Urinary bladder (tissue), 4 donors: ENCODE measurements at places on chromosomes 12 and 14. TPM values are rescaled to one million over a fixed set of nuclear protein-coding genes. Genes with fewer than 3 reads are reported as not detected.

Gene CCDC38
- total RNA-seq: not detected

Gene IL23A
- total RNA-seq: not detected

Gene SPIC
- total RNA-seq: 0.42 TPM

Gene CLEC4C
- not detected for total RNA-seq

Gene GPR137C
- 14.0 TPM for total RNA-seq

Gene MAP1LC3B2
- not detected for total RNA-seq

Gene TEX22
- 0.11 TPM for total RNA-seq

Gene C1S
- total RNA-seq: 196 TPM

- no peak for DNase-seq
Measured at GRCh38 chr12:109443794-109444193, 33.3 kb downstream of the KCTD10 start.

- no peak for DNase-seq
Measured at GRCh38 chr12:958588-959123, 9.2 kb upstream of the RAD52 start.

DNA sequence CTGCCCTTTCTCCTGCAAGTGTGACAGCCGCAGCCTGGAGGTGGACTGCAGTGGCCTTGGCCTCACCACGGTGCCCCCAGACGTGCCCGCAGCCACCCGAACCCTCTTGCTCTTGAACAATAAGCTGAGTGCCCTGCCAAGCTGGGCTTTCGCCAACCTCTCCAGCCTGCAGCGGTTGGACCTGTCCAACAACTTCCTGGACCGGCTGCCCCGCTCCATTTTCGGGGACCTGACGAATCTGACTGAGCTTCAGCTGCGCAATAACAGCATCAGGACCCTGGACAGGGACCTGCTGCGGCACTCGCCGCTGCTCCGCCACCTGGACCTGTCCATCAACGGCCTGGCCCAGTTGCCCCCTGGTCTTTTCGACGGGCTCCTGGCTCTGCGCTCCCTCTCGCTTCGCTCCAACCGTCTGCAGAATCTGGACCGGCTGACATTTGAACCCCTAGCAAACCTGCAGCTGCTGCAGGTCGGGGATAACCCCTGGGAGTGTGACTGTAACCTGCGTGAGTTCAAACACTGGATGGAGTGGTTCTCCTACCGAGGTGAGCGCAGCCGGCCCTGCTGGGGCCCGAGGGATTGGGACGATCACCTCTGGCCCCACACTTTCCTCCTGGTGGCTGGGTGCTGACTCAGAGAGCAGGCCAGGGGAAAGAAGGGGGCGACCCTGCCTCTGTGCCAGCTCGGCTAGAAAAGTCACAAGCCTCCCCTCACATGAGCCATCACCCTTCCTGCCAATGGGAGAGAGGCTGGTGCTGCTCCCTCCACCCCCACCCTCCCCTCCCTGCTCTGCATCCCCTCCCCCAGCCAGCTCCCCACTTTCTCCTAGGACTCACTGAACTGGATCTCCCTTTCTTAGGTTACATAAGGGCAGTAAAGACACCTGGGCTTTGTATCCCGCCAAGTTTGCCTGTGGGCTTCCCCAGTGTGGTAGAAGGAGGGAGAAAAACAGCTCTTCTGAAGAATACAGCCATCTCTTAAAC is 10.9 kb downstream of the LRTM2 start:
- DNase-seq: peak; percentile 43

GRCh38 chr12:18886962-18887361 is 149.0 kb downstream of the CAPZA3 start:
- DNase-seq: no peak

DNA sequence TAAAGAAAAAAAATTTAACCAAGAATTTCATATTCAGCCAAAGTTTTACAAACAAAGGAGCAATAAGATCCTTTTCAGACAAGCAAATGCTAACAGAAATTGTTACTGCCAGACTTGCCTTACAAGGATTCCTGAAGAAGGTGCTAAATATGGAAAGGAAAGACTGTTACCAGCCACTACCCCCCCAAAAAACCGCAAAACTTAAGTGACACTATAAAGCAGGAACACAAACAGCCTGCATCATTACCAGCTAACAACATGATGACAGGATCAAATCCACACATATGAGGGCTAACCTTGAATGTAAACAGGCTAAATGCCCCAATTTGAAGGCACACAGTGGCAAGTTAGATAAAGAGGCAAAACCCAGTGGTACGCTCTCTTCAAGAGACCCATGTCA is 55.7 kb downstream of the APOBEC1 start:
- no peak for DNase-seq

GRCh38 chr14:69059658-69060623 is 80.8 kb upstream of the ACTN1 start:
- DNase-seq: no peak

DNA sequence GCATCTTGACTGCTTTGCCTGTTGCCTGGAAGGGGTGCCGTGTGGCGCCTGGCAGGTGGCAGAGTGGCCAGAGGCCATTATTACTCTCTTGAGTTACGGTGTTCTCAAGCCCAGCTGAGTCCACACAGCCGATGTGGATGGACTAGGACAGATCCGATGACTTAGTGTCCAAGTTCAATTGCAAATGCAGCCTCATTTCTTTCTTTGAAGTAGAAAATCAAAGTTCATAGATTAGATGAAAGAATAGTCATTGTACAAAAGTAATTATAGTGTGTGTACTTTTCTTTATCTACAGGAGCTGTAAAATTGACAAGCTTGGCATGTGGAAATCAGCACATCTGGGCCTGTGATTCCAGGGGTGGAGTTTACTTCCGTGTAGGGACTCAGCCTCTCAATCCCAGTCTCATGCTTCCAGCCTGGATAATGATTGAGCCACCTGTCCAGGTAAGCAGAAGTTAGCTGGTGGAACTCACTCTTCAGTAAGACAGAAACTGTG is 44.7 kb downstream of the ANKRD9 start:
- DNase-seq: no peak

DNA sequence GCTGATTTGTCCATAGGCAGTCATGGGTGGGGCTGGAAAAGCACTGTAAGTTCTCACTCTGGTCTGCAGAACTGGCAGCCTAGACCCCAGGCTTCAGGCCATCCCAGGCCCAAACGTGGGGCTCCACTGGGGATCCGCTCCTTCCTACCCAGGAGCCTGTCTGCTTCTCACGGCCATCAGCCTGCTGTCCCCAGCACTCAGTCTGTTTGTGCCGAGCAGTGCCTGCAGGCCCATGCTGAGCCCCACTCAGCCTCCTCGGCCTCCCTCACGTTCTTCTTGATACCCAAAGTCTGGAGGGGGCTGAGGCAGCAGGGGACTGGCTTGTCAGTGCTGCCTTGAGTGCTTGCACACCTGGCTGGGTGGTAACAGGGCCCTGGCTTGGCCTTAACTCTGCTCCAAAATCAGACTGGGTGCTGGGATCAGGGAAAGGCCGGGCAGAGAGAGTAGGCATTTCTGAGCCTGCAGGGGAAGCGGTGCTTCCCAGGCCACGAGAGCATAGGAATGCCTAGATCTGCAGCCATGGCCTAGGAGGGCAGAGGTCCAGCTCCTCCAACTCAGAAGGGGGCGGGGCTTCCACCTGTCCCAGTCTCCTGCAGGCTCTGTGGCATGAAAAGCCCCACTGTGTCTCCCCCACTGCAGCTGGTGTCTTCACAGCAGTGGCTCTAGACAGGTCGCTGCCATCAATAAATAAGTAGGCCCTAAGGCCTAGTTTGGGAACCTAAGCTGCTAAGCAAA is 772.4 kb upstream of the FBXO33 start:
- DNase-seq: no peak

GRCh38 chr14:98946940-98947339 is 325.1 kb downstream of the BCL11B start:
- DNase-seq: no peak

DNA sequence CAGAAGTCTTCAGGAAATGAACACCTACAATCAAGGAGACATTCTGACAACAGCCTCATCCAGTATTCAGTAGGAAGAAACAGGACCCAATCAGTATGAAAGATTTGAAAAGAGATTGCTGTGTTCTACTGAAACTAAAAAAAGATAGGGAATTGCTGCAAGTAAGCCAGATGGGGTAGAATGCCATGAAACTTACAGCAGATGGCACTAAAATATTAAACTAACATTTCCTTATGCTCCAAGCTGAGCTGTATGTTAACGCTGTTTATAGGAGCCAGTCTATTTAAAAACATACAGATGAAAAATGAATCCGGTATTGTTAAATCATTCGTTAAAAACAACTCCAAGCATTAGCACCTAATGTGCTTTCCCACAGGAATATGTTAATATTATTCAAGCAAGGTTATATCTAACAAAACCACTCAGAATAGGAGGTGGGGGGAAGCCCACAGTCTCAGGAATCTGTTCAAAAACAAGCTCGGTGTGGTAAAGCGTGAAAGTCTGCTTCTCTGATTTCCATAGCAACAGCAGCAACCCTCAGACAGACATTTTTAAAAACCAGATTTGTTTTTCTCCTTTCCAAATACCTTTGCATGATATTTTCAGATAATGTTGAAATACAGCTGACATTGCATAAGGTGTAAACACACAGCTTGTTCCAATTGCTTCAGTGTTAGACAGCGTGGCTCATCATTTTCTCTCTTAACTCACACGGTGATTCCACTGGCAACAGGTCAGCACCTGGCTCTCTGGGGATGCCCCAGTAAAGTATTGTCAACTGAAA is 131.4 kb upstream of the CCDC175 start:
- no peak for DNase-seq

DNA sequence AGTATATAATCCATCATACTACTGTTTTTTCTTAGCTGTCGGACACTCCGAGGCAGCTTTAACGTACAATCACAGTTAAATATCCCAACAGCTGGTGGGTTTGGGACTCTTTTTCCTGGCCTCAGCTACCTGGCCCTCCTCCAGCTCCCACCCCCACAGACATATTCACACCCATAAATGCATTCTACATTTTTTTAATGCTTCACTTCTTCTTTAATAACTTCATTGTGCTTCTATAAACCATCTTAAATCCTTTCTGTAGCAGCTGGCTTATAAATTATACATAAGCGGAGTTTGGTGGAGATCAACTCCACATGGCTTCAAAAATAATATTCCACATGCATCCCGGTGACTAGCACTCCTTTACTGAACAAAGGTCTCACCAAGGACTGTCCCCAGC is 33.3 kb downstream of the TDG start:
- no peak for DNase-seq

GRCh38 chr12:77891518-77892147 is 60.9 kb downstream of the NAV3 start:
- no peak for DNase-seq

DNA sequence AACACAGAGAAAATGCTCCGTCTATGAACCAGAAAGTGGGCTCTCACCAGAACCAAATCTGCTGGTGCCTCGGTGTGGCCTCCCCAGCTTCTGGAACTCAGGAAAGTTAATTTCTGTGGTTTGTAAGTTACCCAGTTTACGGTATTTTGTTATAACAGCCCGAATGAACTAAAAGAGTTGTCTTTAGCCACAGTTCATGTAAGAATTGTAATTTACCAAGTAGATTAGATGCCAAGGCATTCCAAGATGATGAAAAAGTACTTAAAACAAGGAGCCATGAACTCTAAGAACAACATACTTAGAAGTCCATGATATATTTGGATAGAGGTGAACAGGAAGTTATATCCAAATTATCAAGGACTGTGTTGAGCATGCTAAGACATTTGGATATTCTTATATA is 259.9 kb upstream of the GARIN6 start:
- DNase-seq: no peak

- no peak for DNase-seq
Measured at GRCh38 chr14:89621009-89621421, 204.0 kb upstream of the FOXN3 start.

- DNase-seq: no peak
Measured at GRCh38 chr12:104334581-104334980, 31.0 kb downstream of the EID3 start.

DNA sequence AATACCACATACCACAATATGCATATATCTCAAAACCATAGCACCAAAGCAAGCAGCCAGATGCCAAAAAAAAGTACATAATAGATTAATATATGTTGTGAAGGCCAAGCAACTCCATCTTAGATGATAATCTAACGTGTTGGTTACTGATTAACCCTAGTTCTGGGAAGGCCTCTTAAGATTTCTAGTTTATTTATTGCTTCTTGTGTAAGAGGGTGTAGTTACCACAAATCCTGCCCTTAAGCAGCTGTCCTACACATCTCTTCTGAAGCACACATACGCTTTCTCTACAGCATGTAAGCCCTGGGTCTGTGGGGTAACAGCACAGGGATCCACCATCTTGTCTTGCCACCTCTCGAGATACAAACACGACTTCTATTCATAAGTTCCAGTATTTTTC is 236.8 kb upstream of the AVPR1A start:
- DNase-seq: no peak

DNA sequence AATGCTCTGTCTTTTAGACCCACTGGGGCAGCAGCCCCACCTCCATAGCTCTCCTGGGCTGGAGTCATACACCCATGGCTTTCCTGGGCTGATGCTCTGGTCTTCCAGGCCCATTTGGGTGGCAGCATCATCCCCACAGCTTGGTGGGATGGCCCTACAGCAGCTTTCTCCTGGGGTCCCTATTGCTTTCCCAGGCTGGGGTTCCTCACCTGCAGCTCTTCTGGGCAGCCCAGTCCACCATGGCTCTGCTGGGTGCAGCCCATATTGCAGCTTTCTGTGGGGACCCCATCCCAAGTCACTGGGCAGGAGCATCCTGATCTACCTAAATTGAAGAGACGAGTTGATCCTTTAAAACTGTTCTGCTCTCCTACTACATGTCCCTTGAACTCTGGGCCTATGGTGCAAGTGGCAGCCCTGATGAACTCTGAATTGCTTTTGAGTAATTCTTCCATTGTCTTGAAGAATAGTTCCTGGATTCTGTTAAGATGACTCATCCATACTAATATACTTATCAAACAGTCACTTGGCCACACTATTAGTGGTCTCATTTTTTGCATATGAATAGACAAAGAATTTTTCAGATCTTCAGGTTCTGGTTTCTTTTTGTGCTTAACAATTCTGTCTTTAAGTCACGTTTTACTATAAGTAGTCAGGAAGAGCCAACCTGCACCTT is 390.1 kb downstream of the DPF3 start:
- no peak for DNase-seq

DNA sequence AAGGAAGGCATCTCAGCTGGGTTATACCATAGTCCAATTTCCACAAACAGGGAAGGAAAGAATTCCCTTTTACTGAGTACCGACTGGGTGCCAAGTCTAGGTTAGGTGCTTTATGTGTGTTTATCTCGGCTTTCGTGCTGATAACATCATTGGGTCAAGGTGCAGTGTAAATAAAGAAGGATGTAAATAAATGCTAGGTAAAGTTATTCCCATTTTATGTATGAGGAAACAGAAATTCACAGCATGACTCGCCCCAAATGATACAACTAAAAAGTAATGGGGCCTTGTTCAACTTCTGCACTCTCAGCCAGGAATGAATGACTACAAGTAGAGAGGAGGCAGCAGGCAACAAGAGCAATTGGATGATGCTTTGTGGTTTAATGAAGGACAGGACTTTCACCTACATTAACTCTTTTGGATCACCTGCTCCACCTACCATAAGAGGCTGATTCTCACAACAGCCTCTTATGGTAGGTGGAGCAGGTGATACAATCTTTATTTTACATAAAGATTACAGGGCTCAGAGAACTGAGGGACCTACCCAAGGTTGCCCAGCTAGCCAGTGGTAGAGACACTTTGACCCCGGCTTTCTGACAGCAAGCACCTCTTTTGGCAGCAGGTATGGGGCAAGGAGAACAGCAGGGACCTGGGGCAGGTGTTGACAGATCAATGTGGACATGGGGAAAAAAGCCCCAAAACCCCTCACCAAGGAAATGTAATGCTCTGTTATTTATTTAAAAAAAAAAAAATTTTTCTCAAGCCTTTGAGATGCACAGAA is 213.4 kb upstream of the NUDT4 start:
- DNase-seq: no peak

- no peak for DNase-seq
Measured at GRCh38 chr12:15650399-15651128, 138.6 kb downstream of the EPS8 start.
